Activated T-cell treated with anti-CD3 and anti-CD28 coated beads, Interleukin-2, amount 50 U/mL, for 1 hour (primary cell): ENCODE measurements at places on chromosomes 7 and 10.

DNA sequence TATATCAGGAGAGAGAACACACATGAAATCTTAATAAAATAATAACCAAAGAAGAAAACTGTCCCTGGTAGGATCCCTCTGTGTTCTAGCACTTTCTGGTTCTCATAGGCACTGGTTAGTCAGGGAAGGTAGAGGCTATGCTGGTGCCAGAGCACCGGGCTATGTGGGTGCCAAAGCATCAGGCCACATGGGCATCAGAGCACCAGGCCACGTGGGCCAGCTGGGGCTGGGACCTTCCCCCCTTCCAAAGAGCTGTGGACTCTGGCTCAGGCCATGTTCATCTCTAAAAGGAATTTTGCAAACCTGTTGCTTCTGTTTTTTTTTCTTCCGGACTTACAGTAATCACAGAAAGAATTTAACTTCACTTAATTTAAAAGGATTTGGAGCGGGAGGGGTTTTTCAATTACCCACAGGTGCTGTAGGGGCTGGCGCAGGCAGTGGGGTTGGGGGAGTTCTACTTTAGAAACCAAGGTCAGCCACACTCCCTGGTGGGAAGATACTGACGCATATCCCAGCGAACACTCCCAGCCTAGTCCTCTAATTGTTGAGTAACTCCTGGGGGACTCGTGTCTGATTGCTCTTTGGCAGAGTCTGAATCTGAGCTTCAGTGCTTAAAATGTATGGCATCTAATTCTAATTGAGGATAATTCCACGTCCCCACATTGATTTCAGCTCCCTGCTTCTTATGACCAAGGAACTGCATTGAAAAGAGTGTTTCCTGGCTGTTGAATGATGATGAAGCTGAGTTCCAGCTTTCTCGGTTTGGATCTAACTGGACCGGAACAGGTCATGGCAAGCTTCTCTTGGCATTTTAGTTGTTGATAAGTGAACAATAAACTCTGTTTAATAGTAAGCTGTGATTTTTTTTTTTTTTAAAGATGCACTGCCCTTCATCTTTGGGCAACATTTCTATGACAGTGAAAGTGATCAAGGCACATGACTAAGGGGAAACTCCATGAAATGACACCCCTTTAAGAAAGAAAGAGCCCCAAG is 110.7 kb upstream of the FZD8 start:
- DNase-seq: no peak

DNA sequence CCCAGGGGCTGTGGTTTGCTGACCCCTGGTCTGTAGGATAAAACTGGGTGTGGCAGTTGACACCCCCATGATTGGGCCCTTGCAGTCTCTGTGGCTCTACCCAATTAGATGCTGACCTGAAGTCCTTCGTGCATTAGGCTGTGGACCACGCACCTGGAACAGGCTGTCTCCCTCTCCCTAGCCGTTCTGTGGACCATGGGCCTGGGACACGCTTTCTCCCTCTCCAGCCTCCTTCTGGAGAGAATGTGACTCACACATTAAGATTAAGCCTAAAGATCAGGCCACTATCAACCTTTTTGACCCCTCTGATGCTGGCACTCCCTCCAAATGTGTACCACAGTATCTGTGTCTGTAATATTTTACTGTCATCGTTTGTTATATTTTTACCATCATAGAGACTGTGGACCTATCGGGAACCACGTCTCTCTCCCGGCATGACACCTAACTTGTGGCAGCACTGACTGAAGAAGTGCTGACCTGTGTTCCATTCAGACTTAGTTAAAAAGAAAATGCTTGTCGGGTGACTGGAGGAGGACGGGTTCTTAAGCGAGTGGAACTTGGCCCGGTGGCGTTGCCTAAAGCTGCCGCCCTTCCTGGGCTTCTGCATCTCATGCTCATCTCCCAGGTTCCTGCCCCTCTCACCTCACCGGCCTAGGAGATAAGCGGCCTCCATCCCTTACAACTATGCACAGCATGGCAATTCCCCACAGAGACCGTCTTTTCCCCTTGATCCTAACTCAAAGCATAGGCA is 92.8 kb downstream of the WDR37 start:
- no peak for DNase-seq

- no peak for DNase-seq
Observed at GRCh38 chr7:116433246-116433645, 66.3 kb upstream of the CAV2 start.

GRCh38 chr10:104268713-104269645 is at the start of gene GSTO2:
GSTO2 (plus strand) TSS chr10:104269184; CDS start chr10:104274916, 5,732 bp downstream.
- peak; percentile 95 for DNase-seq

GRCh38 chr10:83577421-83577820 is 561.9 kb upstream of the GHITM start:
- DNase-seq: no peak

DNA sequence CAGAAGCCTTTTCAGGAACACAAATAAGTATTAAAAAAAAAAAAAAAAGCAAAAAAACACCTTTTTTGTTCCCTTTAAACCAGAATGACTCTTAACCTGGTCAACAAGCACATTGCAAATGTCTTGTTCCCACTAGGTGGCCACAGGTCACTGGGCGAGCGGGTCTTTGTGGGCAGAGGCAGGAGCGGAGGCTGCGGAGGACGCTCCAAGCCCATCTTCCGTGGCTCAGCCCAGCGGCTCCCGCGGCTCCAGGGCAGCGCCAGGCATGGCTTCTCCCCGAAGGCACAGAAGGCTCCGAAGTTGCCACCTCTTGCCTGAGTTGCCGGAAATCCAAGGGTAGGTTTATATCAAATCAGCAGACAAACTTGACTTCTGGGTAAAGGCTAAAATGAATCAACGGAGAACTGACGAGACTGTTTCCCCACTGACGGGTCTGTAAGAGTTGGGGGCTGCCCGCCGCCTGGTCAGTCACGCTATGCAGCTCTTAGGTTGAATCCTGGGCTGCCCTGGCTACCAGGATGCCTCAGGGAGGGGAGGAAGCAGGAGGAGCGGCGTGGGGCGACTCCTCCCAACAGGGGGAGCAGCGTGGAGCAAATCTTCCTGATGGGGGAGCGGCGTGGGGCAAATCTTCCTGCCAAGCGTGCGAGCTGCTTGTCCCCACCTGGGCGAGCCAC is 144.5 kb downstream of the PTPRN2 start:
- DNase-seq: no peak

DNA sequence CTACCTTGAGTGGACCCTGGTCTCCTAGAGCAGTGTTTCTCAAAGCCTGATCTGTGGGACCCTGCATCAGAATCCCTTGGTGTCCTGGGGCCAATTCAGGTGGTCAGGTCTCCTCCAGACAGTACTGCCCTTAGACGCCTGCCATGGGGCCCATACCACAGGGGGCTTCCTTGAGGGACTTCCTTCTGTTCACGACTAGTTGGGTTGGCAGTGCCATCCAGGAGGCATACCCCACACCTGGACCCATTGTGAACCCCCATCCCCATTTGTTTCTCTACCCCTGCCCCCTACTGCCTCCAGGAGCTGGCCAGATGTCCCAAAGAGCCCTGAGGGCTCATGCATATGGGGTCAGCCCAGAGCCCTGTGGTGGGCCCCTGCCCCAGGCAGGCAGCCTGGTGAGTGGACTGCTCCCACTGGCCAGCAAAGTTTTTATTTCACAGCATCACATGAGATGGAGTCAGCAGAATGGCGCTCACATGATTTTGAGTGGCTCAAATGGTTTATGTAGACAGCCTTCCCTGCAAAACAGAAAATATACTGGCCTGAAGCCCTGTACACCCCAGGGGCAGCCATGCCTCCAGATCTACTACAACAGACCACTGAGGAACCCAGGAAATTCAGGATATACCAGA is 259.9 kb upstream of the ZMIZ1 start:
- DNase-seq: no peak

DNA sequence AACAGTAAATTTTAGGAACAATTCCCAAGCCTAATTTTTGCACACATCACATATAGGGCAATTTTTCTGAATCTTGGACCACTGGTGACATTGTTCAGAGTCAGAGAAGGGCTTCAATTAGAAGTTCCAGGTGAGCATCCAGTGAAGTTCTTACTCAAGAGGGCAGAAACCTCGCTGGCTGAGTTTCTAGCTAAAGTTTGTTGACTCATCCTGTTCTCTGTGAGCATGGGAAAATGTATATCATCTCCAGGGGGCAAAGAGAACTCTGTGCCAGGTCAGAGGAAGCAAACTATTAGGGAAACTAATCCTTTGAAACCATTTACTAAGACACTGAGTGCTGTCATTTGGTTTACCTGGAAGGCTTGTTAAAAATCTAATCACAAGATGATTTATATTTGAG is 695.6 kb upstream of the IGFBP3 start:
- no peak for DNase-seq

DNA sequence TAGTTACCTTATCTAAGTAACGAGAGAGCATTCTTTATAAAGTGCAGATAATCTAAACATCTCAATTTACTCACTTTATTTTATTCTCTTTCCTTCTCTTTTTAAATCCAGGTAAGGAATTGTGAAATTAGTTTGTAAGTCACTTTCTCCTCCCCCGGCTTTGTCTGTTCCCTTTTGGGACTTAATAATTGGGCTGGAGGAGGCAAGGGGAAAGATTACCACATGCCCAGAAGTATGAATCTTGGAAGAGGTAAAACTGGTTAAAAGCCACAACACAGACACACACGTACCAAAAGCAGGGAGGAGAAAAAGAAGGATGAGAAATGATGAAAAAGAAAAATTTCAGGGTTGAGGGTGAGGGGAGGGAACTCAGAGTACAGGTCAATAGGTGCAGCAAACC is 63.3 kb upstream of the LRRC17 start:
- DNase-seq: no peak

DNA sequence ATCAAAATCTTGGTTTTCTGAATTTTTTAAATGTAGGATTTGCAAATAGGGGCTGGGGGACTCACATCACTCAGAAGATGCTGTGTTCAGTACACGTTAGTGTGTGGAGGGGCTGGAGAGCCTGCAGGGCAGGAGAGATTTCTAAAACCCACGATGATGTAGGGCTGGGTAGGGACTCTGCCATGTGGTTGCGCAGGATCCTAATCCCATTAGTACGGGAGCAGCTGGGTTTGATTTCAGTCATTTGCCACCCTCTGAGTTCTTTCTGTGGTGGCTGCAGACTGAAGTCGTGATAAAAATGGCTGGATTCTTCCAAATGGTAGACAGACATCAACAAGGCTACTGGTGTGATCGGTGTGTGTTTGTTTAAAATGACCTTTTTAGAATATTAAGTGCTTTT is 14.2 kb upstream of the GET4 start:
- DNase-seq: no peak

DNA sequence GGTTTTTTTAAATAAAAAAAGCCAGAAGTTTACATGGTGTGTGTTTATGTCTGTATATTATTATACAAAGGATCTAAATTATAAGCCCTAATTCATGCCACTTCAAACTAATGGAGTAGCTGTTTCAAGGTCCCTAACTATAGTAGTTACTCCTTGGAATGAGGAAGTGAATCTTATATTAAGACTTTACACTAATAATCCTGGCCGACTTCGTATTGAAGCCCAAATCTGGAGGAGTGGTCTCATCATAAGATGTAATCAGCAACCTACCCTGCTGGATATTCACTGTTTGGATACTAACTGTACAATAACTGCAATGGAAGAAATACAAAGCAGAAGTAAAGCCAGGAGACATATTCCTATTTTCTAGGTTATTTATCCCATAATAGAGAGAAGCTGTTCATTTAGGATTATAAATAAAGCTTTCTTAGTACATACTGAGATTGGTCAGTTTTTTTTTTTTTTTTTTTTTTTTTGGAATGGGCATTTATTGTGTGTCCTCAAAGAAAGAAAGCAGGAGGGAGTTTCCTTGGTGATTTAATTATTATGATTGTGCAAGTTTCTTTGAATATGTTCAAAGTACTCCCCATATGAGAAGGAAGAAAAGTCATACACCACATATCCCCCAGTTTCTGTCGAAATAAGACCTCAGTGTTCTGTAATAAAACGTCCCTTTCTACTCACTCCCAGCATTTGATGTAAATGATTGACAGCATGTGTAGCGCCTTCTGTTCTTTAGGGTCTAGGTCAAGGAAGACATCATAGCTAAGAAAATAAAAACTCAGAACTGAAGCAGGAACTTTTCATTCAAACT is 397.8 kb downstream of the EXOC4 start:
- DNase-seq: no peak

DNA sequence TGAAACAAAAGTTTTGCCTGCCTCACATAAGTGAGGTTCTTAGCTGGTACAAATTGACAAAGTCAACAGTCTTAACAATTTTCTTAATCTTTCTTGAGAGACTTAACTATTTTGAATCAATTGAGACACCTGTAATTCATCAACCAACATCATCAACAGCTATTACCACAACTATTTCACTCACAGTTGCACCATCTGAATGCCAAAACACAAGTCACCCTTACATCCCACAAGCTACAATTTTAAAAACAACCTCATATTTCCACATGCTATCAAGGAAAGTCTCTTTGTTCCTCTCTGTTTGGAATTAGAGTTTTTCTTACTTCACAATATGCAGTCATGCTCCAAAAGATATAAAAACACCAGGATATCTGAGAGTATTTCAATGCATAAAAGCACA is 4.9 kb downstream of the SMURF1 start:
- DNase-seq: no peak

GRCh38 chr7:117476557-117477215 is 3.1 kb upstream of the CFTR start:
- no peak for DNase-seq

DNA sequence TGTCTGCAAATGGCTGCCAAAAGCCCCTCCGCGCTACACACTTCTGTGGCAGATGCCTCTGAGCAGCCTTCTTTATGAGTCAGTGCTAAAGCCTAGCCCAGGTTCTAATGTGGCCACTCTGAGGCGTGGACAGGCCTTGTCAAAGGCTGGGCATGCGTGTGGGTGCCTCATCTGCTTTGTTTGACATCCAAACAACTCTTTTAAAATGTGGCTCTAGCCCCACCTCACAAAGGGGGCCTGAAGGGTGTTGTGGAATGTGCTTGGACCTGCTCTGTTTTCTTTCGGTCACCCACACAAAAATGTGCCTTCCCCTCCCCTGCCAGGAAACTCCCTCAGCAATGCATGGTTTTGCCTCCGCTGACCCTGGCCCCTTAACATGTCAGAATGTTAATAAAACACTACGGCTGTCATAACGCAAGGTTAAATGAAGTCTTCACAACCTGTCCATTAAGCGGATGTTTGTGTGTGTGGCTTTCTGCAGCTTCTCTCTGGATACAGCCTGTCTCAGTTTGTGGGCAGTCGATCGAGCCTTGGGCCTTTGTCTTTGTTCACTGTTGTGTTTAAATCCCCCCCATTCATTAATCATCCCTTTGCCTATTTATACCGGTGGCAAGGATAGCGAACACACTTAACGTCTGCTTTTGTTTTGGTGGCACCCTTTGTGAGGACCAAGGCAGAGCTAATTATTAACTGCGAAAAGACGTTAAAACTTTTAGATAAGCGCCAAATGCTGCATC is 718.9 kb downstream of the LRMDA start:
- no peak for DNase-seq

- DNase-seq: no peak
Observed at GRCh38 chr10:65993451-65993850, 932.4 kb upstream of the LRRTM3 start.

GRCh38 chr10:86918022-86918471 is 39.4 kb downstream of the MMRN2 start:
- DNase-seq: no peak

GRCh38 chr7:120997882-120998474 is 9.5 kb downstream of the CPED1 start:
- DNase-seq: no peak

- DNase-seq: no peak
Observed at GRCh38 chr10:1141701-1142100, 85.5 kb downstream of the WDR37 start.

GRCh38 chr10:120433141-120433540 is 23.9 kb upstream of the PLPP4 start:
- DNase-seq: no peak
